ENCODE measurements at places on chromosomes 2 and 18.
A peak's percentile ranks its signal among the peaks of the same experiment; 100 is the strongest.

DNA sequence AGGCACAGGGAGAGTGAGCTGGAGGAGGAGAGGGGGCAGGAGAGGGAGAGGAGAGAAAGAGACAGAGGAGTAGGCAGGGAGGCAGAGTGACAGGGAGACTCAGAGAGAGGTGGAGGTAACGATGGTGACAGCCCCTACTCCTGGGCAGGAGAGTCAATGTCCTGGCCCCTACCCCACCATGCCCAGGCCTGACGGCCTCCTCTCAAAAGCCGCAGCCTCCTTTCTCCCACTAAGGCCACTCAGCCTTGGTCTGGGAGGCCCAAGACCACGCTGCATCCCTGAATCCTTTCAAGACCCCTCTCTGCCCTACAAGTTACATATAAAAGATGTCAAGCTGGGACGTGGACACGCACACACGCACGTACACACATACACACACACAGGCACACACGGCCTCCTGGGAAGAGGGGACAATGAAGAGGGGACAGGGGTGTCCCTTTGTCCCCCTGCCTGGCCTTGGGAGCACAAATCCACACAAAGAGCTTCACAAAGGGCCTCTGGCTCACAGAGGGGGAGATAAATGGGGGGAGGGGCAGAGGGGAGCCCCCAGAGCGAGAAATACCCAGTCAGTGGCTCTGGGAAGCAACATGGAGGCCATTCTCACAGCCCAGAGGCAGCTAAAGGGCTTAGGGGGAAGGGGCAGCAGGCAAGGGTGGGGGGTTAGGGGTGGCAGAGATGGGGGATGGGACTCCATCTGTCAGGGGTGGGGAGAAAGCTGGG lies 19.5 kb upstream of the TNS1 start:
- DNase-seq = no peak

DNA sequence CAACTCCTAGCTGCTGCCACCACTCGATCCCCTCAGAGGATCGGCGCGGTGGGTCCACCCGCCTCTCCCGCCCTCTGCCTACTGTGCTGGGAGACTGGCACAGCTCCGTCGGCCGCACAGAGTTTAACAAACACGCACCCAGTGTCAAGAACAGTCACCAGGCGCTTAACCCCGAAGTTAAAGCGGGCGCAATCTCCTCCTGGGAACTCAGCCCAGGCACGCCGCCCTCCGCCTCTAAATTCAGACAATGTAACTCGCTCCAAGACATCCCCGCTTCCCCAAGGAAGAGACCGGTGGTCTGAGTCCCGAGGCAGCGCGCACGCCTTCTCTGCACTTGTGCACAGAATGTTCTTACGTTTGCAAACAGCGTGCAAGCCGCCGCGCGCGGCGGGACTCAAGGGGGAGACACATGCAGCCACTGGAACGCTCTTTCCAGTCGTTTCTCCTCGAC lies 533 bp downstream of the CXCR4 start:
- peak; percentile 68 for DNase-seq

DNA sequence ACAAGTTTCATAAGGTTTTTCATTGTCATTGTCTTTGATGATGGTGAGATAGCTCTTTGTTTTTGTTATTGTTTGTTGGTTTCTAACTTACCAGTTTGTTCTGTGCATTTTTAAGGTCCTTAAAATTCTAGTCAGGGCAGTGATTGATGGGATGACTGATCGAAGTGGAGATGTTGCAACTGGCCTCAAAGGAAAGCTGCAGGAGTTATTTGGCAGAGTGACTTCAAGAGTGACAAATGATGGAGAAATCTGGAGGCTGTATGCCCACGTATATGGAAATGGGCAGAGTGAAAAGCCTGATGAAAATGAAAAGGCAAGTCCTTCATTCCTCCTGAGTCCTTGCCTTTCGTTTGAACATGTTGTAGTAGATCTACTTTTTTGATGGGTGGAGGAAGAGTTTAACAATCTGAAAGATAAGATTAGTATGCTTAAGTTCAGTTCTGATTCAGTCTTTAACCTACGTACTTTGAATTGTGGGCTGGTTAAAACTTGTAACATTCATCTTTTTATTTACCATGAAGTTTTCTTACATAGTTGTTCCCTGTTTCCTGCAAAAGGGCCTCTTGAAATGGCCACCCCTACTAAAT lies 135.8 kb upstream of the LTBP1 start:
- no peak for DNase-seq

GRCh38 chr2:120236316-120236715 lies 13.1 kb upstream of the TMEM185B start:
- DNase-seq = no peak

- DNase-seq = no peak
These were observed 17.3 kb downstream of the MSH2 start for GRCh38 chr2:47420214-47420613.

- DNase-seq = peak; percentile 40
These were observed 2.1 kb upstream of the SMCHD1 start for GRCh38 chr18:2653467-2653866.

DNA sequence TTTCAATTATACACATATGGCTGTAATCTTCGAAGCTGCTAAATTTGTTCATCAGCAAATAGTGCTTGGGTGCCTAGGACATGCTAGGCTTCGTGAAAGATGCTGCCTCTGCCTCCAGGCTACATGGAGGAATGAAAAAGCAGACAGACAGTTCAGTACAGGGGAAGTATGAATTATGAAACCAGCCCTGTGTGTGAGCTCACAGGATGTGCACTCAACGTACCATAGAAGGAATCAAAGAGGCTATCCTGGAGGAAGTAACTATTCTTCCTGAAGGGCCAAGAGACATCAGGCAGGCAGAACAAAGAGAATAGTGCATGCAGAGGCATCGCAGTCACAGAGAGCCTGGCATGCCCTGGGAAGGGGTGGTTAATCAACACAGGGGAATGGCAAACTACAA lies 61.4 kb downstream of the DYM start:
- no peak for DNase-seq

DNA sequence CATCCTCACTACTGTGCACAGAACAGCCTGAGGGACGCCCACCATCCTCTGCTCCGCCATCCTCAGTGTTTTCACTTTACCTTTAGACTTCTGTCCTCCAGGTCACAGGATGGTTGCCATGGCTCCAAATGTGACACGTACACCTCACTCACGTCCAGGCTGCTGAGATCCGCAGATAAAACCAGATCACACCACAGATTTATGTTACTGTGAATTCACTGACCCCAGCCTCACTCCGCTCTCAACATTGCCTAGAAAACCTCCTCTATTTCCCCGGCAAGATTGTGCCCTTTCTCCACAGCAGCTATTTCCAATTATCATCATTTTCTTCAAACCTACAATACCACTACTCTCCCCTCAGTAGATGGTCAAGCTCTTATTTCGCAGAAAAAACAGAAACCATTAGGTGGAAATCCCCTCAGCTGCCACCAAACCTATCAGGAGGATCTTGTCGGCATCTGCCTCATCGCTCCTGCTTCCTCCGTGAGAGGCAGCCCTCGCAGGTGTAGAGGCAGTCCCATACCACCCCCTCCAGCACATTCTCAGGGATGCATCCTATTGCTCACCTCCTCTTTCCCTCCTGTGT lies 49.8 kb upstream of the SLC1A4 start:
- DNase-seq = no peak

GRCh38 chr2:135072125-135072997 lies 20.3 kb downstream of the RAB3GAP1 start:
- DNase-seq = no peak

GRCh38 chr2:70084973-70085710 lies 2.1 kb upstream of the PCBP1 start:
- peak; percentile 49 for DNase-seq

DNA sequence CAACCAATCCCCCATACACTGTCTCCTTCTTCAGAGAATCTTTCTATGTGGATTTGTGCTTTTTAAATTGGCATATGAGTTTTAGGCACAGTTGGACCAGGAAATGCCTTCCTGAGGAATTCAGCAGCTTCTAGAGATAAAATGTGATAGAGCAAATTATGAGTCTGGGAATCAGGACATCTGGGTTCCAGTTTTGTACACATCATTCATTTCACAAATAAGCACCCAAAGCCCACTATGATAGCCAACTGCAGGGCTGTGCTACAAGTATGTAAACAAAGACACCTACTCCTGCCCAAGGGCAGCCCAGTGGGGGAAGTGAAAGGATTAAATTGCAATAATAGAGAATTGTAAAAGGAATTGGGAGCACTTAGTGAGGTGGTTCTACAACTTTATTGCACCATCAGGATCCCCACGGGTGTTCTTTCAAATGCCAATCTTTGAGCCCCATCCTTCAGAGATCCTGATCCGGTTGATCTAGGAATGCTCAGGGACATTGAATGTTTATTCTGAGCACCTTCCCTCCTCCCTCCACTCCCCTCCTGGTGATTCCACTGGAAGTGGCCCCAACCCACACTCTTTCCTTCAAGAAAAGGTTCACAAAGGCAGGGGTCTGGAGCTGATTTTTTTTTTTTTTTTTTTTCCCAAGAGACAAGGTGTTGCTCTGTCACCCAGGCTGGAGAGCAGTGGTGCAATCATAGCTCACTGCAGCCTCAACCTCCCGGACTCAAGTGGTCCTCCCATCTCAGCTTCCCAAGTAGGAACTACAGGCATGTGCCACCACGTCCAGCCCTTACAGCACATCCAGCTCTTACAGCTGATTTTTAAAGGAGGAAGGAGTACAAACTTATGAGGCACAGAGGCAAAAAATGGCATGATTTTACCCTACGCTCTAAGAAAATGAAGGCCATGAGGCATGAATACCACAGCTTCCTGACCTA lies 11.1 kb upstream of the KCMF1 start:
- DNase-seq = no peak

DNA sequence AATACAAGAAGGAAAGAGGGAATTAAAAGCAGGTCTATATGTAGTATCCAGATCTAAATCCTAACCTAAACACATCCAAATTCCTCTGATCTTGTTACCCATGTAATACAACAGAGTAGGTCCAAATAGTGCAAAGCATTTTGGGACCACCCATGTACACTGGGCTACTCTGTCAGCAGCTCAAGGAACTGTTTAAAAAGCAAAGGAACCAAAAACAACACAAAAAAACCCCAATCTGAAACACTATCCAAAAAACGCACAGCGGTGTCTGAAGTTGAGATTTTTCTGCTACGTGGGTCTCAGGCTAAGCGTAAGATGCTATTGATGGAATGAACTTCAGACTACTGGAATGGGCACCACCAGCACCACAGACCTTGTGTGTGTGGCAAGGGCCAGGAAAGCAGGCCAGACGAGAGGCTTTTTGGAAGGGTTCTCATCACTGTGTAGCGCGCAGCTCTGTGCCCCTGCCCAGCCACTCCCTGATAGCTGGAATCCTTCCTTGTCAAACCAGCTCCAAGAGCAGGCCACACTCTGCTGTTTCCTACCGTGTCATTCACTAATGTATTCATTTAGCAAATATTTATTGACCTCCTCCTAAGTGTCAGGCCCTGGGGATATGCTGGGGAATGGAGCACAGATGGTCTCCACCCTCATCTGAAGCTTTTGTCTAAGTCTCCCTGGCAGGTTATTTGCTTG lies 101.4 kb downstream of the COLEC12 start:
- no peak for DNase-seq

DNA sequence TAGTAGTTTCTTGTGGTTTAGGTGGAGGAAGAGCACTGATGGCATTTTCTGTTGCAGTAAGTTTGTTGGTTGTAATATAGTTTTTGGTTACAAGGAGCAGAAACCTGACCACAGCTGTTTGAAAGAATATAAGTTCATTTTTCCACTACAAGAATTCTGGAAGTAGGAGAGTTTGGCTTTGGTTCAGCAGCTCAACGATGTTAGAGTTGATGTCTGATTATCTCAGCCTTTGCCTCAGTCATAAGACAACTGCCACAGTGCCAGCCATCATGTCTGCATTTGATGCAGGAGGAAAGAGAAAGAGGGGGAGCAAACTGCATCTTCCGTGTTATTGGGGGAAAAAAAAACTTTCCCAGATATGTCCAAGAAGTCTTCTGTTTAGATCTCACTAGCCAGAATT lies 119.1 kb downstream of the LYPD1 start:
- no peak for DNase-seq

GRCh38 chr2:161373942-161374341 lies 42.2 kb upstream of the TBR1 start:
- no peak for DNase-seq

- no peak for DNase-seq
These were observed 243.6 kb downstream of the PID1 start for GRCh38 chr2:229027353-229028105.

DNA sequence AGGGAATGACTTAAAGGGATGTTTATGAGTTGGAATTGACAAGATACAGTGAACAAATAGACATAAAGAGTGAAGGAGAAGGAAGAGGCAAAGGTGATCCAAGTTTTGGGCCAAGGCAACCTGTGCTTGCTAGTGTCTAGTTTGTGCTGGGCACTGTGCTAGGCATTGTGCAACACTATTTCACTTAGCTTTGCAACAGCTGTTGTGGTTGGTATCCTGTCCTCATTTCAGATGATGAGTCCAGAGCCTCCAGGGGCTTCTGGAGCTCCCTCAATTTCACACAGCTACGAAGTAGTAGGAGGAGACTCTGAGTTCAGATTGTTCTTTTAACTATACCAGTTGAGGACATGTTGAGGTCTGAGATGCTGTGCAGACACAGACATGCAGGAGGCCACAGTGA lies 18.1 kb upstream of the LOXHD1 start:
- no peak for DNase-seq

Data from CD4-positive, alpha-beta T cell (primary cell).